NCI-H524 (cell line): ENCODE measurements at places on chromosomes 1 and 21.

DNA sequence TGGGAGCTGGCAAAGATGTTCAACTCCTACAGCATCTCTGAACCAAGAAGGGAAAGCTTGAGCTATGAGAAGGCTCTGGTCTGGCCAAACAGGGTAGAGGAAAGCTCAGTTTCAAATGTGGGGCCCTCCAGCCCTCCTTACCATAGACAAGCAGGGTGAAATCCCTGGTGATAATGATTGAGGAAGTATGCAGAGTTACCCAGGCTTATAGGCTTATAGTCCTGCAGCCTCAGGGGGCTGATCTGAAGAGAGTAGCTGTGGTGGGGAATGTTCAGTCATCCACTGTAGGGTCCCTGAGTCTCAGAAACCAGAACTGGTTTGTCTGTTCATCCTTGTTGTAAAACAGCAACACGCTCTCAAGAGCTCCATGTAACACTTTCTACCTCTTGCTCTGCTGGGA is 19.8 kb upstream of the LY9 start:
- no peak for DNase-seq

GRCh38 chr1:147768101-147768500 is 7.7 kb upstream of the GJA5 start:
- peak; percentile 27 for DNase-seq

- DNase-seq: no peak
These were observed 1.1 kb upstream of the TMEM52 start for GRCh38 chr1:1920057-1920607.

DNA sequence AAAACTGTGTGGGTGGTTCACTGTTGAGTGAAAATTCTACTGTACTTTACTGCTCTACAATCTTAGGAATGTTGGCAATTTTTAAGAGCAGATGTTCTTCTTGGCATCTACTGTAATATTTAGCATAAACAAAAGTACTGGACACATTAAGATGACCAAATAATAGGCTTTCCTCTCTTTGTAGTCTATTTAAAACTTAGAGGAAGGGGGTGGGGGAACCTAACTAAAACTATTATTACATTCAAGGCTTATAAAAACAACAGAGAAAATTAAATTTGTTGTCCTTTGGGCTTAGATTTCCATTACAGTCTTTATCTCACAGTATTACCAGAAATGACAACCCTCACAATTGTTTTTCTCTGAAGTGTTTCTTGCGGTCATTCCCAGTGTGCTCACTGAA is 181.2 kb downstream of the PLPPR4 start:
- no peak for DNase-seq

GRCh38 chr1:61460191-61460590 is 264.8 kb downstream of the TM2D1 start:
- no peak for DNase-seq

- DNase-seq: no peak
These were observed 17.4 kb downstream of the C1QB start for GRCh38 chr1:22670352-22670975.

DNA sequence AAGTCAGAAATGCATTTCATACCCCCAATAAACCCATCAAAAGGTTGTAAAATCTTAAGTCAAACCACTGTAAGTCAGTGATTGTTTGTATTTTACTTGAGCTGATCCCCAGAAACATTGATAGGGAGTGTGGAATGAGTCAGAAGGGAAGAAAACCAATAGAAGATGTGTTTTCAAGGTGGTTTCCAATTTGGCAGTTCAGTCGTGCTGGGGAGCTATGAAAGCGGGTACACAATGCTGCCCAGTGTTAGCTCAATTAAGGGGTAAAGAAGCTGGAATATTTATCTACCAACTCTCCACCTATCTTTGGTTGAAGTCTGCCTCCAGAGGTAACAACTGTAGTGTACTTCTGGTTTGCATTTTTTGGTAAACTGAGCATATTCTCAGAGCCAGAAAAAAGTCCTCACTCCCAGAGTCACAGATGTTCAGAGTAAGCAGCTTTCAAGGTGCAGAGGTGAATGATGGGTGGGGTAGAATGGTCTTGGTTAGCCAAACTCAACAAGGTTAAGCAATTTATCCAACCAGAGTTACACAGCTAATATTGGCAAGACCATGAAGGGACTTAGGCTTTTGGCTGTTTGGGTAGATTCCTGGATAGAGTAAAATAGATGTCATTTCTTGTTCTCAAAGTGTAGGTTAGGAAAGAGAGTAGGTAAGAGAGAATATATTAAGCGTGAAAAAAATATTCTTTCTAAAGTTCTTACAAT is 202.9 kb upstream of the ADGRL2 start:
- DNase-seq: no peak

DNA sequence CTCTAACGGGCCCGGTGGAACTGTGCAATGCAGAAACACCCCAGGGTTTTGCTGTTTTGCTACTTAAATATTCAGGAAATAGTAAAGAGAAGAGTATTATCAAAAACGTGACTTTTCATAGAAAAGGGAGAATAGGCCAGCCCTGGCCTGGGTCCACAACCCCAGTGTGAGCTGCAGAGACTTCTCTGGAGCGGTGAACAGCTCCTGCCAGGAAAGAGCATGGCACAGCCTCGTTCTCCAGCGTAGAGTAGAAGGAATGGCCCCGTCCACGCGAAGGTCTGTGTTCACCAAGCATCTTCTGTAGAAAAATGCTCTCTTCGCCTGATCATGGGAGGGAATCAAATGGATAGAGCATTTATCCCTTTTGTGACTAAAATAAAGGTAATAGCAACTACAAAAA is 51.4 kb downstream of the PDE9A start:
- no peak for DNase-seq

- DNase-seq: peak; percentile 18
These were observed 103.7 kb downstream of the NCAM2 start for GRCh38 chr21:21101911-21102310.

- no peak for DNase-seq
These were observed 144.5 kb downstream of the C1orf21 start for GRCh38 chr1:184531296-184531695.

DNA sequence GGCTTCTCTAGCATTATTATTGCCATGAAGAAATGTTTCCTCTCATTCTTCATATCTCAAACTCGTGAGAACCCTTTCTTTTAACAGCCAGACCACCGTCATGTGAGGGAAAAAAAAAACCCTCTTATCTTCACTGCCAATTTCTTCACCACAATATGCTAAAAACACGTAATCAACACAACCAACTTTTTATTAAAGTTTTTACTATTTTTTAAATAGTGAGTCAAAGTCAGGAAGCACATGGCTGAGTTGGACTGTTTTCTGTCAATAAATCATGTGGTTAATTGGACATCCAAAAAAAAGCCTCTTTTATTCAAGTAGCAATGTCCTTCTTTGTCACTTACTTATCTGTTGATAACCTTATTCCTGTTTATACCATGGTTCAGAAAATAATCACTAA is 55.9 kb upstream of the SAMD13 start:
- DNase-seq: no peak

DNA sequence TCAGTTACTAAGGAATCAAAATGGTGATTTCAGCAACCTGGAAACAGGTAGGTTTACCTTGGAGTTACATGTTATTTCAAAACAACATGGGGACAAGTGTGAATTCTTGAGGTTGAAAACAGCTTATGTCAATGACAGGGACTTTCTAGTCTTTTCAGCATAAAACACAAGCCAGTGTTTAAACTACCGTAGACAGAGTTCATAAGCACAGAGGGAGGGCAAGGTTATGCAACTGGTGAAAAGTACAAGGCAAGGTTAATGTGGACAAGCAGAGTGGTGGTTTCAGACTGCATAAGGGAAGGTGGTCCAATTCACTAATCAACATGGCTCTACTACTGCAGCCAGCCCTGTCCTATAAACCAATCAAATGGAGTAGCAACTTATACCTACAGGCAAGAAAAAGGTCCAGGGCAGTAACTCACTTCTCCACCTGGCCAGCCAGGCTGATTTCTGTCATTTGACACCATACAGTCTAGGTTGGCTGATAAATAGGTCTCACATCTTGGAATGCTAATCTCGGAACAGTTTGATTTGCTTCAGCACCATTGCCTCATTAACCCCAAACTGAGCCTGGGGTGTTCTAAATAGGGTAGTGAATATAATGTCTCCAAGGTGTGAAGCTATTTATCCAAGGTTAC is 250.3 kb upstream of the PROX1 start:
- no peak for DNase-seq

GRCh38 chr1:30779294-30780071 is 21.9 kb upstream of the LAPTM5 start:
- DNase-seq: peak; percentile 79

- no peak for DNase-seq
These were observed 37.2 kb upstream of the GBP5 start for GRCh38 chr1:89309828-89310227.

DNA sequence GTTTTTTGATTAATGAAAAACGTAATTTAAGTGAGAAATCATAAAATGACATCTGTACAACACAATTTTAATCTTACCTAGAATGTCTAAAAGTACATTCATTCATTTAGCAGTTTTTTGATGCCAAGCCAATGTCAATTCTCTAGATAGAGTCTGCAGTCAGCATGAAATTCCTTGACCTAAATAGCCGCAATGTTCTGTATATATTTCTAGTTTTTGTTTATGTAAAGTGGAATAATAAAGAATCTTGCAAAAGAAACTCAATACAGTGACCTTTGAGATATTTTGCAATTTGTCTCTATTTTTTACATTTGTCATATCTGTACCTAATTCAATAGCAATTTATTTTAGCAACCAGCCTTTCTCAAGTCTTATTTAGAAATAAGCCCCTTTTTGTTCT is 176.0 kb downstream of the ATP6V1G3 start:
- DNase-seq: no peak

DNA sequence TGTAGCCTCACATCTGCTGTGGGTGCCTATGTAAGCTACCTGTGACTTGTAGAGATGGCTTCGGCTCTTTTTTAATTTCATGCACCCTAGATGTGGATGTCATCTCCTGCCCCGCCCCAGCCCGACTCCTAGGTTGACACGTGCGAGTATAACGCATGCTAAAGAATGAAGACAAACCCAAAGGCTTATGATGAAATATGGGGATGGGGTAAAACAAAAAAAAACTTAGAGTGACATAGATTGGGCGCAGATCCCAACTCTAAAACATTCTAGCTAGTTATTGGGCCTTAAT is 613 bp upstream of the ERO1B start:
- DNase-seq: no peak

DNA sequence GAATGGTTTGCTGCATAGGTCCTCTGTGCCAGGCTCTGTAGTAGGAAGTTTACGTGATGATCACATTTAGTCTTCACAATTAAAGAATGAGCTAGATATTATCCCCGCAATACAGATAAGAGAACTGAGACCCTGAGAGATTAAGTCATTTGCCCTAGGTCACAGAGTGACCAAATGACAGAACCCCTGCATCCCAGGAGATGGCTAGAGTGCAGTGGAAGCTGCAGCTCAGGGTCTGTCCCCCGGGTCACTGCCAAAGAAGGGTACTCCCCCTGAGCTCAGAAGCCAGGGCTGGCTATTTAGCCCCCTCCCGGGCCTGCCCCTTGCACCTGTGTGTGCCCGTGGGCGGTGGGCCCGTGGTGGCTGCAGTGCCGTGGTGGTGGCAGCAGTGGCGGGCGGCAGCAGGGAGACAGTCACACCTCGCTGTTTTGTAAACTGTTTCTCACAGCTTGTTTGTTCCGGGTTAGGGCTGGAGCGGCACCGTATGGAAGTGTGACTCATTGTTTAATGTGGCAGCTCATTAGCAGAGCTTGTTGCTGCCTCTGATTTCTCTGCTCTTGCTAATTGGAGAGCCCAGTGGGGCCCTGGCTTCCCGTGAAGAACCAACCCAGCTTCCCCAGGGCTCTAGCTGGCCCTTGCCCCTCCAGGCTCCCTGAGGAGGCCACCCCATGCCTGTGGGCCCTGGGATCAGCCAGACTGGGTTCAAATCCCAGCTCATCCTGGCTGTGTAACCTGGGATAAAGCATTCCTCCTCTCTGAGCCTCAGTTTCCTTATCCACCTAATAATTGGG is 19.3 kb upstream of the FOXO6 start:
- DNase-seq: peak; percentile 34

- DNase-seq: no peak
These were observed 99.1 kb downstream of the PKN2 start for GRCh38 chr1:88783145-88783544.

- no peak for DNase-seq
These were observed 7.8 kb downstream of the ETV3L start for GRCh38 chr1:157091668-157092273.

DNA sequence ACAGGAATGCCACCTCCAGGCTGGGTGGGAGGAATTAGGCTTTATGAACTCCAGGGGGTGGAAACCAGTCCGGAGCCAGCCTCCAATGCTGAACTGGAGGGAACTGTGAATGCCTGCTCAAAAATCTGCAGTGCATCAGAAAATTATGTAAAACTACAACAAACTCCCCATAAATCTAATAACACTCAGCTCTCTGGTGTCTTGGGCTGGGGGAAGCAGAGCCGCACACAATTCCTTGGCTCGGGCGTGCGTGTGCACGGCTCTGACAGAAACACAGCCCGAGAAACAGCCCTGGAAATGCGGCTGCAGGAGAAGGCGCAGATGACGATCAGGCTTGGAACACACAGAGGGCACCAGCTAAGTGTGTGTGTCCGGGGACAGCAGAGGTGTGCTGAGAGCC is 127.6 kb upstream of the VAMP3 start:
- DNase-seq: no peak

- no peak for DNase-seq
These were observed 305.5 kb upstream of the DUSP10 start for GRCh38 chr1:222047366-222047765.

GRCh38 chr21:45972716-45973474 is 8.7 kb upstream of the COL6A1 start:
- DNase-seq: peak; percentile 77

DNA sequence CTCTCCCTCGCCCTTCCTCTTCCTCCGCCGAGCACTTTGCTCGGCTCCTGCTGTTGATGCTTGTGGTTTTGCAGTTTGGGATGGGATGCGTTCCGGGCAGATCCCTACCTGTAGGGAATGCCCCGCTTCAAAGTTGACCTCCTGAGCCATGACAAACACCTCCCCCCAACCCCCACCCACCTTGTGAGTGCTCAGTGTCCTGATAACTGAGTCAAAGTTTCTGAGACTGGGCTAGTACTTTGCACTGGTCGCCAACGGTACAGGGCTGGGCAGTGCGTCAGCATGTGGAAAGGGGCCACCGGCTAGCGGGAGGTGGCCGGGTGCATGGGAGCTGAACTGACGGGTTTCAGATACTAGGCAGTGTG is 771 bp downstream of the RABGAP1L start:
- no peak for DNase-seq

GRCh38 chr1:24253571-24253970 is 65.6 kb upstream of the GRHL3 start:
- DNase-seq: no peak

- DNase-seq: no peak
These were observed 1299.0 kb upstream of the B3GALT2 start for GRCh38 chr1:194485432-194485831.

DNA sequence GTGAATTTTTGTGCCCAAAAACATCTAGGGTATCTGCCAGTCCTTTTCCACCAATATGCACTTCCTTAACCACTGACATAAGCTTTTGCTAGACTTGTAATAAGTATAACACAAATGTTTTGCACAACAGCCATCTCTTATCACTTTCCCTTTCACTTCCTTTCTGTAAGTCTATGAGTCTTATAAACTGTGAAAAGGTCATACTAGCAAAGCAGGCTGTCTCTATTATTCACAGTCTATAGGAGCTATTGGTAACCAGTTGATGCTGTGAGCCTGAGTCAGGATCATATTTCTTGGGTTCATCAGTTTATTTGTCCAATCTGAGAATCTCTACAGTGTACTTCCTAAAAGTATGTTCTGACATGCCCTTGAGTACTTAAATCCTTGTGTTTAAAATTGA is 172.6 kb downstream of the CHRM3 start:
- no peak for DNase-seq

- DNase-seq: no peak
These were observed 407 bp downstream of the WNT4 start for GRCh38 chr1:22142315-22143064.

GRCh38 chr1:19940486-19941205 is 17.2 kb upstream of the PLA2G2E start:
- DNase-seq: no peak
